ENCODE measurements at places on chromosomes 7 and 10.

DNA sequence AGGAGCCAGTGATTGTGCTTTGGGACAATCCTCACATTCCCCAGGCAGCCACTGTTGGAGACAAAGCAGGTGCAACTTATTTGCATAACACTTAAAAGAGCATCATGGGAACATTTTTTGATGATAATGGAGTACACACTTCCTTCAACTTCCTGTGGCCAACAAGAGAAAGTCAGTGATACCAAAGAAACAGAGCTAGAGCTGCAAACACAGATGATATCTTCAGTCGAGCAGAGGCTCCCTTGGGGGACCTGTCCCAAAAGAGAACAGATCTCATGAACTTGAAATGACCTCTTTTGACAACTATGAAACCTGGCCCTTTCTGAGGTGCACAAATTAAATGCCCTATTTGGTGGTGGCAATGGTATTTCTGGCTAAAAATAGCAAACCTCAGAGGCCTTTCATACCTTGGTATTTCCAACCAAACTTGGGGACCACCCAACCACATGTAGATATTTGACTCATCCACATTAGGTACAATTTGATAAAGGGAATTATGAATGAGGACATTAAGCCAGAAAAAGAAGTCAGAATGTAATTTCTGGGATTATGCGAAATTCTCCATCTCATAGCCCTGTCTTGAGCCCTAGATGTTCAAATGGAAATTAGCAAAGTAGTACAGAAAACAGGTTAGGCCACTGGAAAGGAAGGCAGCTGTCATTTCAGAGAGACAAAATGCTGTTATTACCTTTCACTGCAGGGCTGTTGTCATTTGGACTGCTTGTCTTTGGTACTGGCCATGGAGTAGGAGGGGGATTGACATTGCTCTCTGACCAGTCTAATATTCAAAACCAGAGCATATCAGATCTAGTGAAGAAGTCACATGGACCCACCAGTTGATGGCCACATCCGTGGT, 146.2 kb downstream of the ICA1 start:
- no peak for DNase-seq

DNA sequence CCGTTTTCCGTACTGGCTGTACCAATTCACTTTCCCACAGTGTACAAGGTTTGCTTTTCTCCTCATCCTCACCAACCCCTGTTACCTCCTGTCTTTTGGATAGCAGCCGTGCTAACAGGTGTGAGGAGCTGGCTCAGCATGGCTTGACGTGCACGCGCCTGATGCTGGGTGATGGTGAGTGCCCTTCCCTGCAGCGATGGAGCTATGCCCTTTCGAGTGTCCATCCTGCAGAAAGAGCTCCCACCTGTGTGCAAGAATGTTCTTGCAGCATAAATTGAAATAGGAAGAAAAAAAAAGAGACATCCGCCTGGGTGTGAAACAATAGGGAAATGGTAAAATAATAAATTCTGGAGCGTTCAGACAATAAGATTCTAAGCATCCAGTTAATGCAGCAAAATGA, 9.5 kb upstream of the UBE3C start:
- no peak for DNase-seq

DNA sequence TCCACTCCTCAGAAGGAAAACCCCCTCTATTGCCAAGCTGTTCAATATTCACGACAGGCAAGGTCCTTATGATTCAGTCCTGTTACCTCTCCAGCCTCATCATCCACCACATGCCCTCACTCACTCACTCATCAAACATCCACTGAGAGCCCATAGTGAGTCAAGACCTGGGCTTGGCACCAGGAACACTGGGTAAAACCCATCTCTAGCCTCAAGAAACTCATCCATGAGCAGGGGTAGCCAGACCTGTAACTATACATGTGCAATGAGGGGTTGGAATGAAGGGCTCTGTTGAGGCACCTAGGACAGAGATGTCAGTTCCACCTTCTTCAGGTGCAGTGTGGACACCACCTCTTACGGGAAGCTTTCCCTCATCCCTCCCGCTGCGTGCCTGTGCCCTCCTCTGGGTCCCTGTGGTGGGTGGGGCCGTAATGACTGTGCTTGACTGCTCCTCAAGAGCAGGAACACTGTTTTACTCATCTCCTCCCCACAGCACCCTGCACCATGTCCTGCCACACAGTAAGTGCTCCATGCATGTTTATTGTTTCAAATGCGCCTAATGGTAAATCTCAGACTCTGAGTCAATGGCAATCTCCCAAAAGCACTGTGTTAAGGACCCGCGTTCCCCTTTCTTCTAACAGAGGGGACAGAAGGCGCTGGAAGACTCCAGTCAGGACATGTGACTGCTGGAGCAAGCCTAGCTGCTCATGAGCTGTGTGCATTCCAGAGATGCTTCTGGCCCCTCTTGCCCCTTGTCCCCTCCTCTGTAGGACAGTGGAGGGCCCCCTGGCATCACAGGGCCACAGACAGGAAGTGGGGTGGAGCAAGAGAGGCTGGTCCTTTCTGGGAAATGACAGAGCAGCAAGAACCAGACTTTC, 95.4 kb downstream of the HIPK2 start:
- no peak for DNase-seq

DNA sequence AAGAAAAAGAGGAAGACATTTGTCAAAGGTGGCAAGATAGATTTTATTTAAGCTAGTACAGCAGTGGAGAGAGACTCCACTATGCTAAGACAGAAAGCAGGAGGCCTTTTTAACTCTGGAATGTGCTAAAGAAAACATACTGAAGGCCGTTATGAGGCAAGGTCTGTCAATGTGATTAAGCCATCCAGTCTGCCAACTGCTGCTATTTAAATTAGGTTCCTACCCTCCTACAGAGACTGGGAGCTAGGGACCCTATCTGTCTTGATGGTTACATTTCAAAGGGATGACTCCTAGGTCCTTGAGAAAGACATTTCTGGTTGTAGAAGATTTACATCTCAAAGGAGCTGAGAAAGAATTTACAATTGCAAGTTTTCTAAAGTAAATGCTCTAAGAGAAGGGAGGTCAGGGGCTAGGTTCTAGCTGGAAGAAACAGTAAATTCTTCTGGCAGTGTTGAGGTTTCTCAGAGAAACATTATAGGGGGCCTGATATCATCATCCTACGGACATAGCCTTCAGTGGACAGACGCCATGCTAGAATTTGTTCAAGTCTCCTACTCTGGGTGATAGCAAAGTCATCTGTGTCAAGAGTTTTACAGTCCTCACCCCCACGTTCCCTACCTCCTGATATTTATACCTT, 211.6 kb downstream of the PHF14 start:
- no peak for DNase-seq

GRCh38 chr7:56174875-56175760, 58.9 kb upstream of the NUPR2 start:
- no peak for DNase-seq
